ENCODE measurements at places on chromosomes 3 and 15.
A peak's percentile ranks its signal among the peaks of the same experiment; 100 is the strongest.

- no peaks in the 10 kb centered on the region for H3K27me3 ChIP-seq
- no peaks in the 10 kb centered on the region for H3K36me3 ChIP-seq
- no peak overlapping the region for H3K4me3 ChIP-seq
- H3K4me1 ChIP-seq = no peaks in the 10 kb centered on the region
Observed at GRCh38 chr3:69118555-69118954, 3.8 kb downstream of the LMOD3 start.

- no peaks in the 10 kb centered on the region for H3K36me3 ChIP-seq
- H3K27ac ChIP-seq = no peak overlapping the region
- H3K4me3 ChIP-seq = no peak overlapping the region
Observed at GRCh38 chr15:47887241-47887800, 170.0 kb downstream of the SEMA6D start.

GRCh38 chr3:179098388-179099077 is 26.9 kb upstream of the ZMAT3 start:
- peaks cover 2% of the 10 kb centered on the region for H3K4me1 ChIP-seq
- no peaks in the 10 kb centered on the region for H3K27me3 ChIP-seq
- H3K27ac ChIP-seq = peak overlapping the region; percentile 79
- H3K36me3 ChIP-seq = no peaks in the 10 kb centered on the region
- no peak overlapping the region for H3K4me3 ChIP-seq

DNA sequence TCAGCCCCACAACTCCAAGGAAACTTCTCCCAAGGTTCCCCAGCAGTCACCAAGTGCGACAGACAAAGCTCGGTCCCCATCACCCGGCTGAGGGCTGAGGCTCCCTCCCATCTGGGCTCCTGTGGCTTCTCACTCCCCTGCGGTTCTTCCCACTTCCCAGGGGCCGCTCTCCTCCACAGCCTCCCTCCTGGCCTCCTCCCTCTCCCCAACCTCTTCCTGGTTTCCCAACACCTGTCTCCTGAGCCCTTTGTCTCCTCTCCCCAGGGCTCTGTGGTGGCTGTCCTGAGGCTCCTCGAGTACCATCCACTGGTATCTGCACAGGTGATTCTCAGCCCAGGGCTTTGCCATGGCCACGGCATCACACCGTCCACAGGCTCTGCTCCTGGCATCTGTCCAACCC is 113.2 kb upstream of the NSMCE3 start:
- no peak overlapping the region for H3K4me3 ChIP-seq
- no peak for DNase-seq
- no peak overlapping the region for H3K27ac ChIP-seq
- H3K27me3 ChIP-seq = no peaks in the 10 kb centered on the region

All from mesenchymal stem cell (in vitro differentiated cells and primary cell).